T47D (cell line): ENCODE measurements at places on chromosomes 5 and 9.

GRCh38 chr9:109493648-109494047, 4.5 kb downstream of the PTPN3 start:
- DNase-seq, result no peak

- DNase-seq, result no peak
Measured at GRCh38 chr9:81456431-81457006, 232.8 kb downstream of the TLE1 start.

DNA sequence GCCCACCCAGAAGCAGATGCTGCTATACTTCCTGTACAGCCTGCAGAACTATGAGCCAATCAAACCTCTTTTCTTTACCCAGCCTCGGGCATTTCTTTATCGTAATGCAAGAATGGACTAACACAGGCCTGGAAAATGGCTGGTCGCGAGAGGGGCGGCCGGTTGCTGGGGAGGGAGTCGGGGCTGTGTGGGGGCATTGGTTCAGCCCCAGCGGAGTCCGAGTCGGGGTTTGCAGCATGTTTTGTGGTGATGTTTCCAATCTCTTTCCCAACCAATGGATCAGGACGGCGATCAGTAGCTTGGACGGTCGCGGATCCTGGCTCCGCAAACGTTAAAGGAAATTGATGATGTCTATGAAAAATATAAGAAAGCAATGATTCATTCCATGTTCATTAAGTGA, 18.7 kb upstream of the IL31RA start:
- DNase-seq, result no peak

GRCh38 chr5:80825786-80826460, 134.2 kb upstream of the RASGRF2 start:
- no peak for DNase-seq

GRCh38 chr5:91562922-91563321, 179.8 kb upstream of the ARRDC3 start:
- DNase-seq, result no peak

DNA sequence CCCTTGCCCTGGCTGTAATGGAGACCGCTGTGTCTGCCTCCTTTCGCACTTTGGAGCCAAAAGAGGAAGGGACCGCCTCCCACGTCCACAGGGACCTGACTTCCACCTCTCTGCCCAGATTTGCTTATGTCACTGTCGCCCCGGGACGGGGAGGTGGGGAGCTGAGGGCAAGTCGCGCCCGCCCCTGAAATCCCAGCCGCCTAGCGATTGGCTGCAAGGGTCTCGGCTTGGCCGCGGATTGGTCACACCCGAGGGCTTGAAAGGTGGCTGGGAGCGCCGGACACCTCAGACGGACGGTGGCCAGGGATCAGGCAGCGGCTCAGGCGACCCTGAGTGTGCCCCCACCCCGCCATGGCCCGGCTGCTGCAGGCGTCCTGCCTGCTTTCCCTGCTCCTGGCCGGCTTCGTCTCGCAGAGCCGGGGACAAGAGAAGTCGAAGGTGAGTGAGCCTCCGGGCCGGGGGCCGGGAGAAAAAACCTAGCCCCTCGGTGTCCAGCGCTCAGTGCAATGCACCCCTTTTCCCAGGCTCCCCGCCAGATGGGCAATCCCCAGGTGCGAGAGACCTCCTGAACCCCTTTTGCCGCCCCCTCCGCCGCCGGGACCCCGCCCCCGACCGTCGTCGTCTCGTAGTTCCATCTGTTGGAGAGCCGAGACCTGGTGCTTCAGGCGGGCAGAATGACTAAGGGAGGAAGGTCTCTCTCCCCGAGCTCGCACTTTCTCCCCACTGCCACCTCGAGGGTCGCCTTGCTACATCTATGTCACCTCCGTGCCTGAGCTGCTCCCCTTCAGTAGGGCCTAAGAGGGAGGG, at the start of gene GPX3:
Gene GPX3, plus strand, starts transcription at position 288 of the 807 bp plus-strand sequence. Its CDS starts 64 bp downstream, at position 352.
- peak; percentile 94 for DNase-seq

DNA sequence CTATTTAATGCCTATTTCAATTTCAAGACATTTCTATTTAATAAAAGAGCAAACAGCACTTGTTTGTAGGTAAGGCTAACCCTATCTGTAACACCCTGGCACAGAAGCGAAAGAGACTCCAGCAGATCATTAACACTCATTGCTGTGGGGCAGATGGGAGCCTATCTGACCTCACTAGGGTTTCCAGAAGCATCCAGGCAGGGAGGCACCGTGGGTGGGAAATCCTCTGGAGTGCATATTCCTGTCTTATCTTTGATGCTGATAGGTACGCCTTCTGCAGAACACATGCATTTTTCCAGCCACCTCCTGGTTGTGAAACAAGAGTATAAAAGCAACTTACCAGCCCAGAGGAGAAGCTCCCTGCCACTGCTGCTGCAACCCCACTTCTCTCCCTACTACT, 233.7 kb downstream of the GLIS3 start:
- no peak for DNase-seq

DNA sequence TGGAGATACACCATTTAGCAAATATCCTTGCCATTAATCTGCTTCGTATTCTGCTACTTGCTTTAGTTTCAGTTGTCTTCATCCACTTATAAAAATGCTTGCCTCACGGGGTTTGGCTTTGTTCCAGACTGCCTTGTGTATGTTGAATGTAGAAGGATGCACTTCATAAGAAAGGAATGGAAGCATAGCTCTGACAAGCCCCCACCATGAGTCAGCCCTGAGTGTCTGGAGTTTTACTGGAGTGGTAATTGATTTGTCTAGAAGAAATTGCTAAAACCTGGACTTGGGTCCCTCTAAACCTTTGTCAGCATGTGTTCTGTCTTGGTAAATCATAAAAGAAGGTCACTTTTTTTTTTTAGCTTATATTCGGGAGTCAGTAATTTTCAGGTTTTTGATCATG, 4.6 kb downstream of the TEX48 start:
- peak; percentile 21 for DNase-seq

- DNase-seq, result no peak
Measured at GRCh38 chr5:150503977-150504620, 3.8 kb upstream of the NDST1 start.

- DNase-seq, result no peak
Measured at GRCh38 chr5:74433255-74433895, 207.2 kb downstream of the ENC1 start.

GRCh38 chr9:4678679-4679267, 596 bp upstream of the CDC37L1 start:
- no peak for DNase-seq

DNA sequence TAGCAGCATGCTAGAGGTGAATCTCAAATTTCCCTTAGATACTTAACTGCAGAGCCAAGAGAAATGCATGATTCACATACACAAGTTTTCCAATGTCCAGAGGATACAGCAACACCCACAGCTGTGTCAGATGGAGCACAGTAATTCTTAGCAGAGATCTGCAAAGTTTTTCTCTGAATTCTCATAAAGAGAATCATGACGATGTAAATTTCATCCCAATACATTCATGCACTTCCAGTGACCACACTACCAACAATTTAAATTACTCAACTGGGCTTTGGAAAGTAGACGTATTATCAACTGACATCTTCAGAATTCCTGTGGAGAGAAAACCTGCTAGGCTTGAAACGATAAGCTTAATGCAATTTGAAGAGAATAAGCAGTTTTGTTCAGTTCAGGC, 378.8 kb upstream of the TLE4 start:
- no peak for DNase-seq

- no peak for DNase-seq
Measured at GRCh38 chr5:164214698-164215097, 709.3 kb downstream of the MAT2B start.

DNA sequence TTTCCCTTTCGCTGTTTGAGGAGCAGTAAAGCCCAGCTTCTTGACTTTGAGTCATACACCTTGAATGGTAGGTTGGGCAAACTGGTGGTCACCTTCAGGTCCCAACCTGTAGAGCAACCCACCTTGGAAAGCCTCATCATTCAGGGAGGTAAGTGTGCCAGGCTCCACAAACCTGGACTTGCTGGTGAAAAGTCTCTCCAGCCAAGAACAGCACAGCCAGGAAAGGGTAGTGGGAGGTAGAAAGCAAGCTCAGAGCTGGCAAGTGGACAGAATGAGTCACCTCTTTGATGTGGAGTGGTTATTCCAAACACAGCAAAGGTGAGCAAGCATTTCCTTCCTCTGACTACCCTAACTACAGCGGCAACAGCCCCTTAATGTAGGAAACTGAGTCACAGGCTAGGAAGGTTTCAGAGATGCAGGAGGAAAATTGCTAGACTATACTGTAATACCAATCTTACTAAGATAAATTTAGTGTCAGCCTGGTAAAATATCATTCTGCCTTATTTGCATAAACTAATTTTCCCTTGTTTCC, 117.5 kb upstream of the MTAP start:
- DNase-seq, result no peak

- DNase-seq, result no peak
Measured at GRCh38 chr5:35803191-35803651, 53.5 kb upstream of the IL7R start.

- DNase-seq, result no peak
Measured at GRCh38 chr5:31511305-31511704, 20.6 kb downstream of the DROSHA start.

DNA sequence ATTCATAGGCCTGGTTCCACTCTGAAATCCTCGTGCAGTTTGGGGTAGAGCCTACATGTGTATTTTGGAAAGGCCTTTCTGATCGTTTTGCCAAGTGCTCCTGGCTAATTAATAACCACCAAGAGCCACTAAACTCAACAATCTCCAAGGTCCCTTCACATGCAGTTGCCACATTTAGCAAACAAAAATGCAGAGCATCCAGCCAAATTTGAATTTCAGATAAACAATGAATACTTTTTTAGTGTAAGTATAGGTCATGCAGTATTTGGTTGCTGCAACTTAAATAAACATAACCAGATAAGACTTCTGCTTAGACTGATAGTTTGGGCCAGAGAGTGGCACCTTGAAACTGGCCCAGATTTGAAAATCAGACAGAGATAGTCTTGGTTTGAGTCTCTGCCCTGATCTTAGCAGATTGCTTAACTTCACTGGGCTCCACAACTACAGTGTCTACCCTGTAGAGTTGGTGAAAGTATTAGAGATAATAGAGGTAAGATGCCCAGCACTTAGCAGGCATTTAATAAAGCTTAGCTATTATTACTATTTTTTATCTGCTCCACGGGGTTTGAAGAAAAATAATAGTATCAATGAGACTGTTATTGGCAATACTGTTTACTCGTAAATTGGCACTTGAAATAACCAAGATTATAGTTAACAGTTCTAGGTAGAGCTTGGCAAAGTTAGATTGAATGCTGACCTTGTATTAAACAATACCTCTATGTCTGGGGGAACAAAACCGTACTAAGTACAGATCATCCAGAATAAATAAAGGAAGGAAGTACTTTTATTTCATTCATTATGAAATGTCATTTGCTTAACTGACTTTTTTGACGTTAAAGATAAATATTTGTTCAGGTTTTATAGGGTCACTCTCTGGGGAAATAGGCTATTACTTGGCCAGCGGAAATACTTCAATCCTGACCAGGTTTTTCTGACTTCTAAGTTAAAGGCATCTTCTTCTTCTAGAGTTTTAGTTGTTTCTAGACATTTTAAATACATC, 274.8 kb downstream of the DOCK8 start:
- no peak for DNase-seq

DNA sequence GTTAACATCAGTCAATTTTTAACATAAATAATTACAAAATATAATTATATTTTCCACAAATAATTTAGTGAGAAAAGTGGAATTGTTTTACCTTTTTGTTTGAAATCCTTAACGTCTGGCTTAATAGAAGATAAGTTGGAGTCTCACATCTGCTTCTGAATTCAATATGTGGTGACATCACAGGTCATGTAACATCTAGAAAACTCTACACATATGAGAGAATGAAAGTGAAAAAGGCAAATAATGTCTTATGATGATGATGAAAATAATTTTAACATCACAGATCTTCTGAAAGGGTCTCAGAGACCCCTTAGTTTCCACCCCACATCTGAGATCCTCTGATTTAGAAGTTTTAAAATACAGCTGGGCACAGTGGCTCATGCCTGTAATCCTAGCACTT, 81.5 kb downstream of the PRKACG start:
- no peak for DNase-seq

- no peak for DNase-seq
Measured at GRCh38 chr5:131541071-131541470, 94.0 kb downstream of the RAPGEF6 start.

GRCh38 chr9:88852794-88853193, 138.5 kb upstream of the S1PR3 start:
- DNase-seq, result peak; percentile 48

DNA sequence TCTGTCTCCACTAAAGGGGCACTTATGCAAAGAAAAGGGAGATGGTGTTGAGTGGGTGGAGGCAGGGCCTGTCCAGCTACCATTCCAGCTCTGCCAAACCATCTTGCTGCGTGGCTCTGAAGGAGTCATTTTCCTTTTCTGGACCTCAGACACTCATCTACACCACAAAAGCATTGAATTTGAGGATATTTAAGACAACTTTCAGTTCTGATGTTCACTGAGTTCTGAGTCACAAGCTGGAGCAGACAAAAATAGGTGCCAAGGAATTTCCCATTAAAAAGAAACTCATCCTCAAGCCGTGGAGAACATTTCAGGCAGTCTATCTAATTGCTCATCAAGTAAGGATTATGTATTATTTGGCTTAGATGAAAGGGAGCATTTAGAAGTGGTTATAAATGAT, 195.0 kb upstream of the TBC1D2 start:
- no peak for DNase-seq

- peak; percentile 84 for DNase-seq
Measured at GRCh38 chr9:121609822-121610637, 41.4 kb upstream of the DAB2IP start.

DNA sequence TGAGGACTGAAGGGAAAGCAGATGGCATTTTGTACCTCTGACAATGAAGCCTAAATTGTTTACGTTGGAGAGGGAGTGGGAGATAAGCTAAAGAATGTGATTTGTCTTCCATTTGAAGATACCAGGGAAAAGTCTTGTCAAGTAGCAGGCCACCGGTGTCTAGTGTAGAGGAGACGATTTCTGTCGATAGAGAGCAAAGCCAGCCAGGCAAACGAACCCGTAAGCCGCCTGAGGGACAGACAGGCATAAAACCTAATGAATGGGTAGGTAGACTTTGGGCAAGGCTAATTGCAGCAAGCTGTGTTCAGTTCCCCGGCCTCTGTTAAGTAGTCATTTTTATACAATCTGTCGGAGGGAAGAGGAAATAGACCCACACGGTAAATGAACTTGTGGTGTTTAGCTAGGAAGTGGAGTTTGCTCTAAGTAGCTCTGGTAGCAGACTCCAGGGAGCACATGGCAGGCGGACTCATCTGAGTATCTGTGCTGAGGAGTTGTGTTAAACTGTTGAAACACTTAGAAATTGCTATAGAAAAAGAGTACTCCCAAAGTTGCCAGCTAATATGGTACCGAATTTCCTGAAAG, 28.8 kb downstream of the SMARCA2 start:
- DNase-seq, result no peak

GRCh38 chr5:92401492-92401891, 1018.4 kb upstream of the ARRDC3 start:
- no peak for DNase-seq
